ENCODE measurements at places on chromosomes 12 and 14. TPM values are rescaled to one million over a fixed set of nuclear protein-coding genes. Genes with fewer than 3 reads are reported as not detected.

TRIM9 gene
- not detected for total RNA-seq

CCDC175 gene
- total RNA-seq: not detected

CSRP2 gene
- 12.7 TPM for total RNA-seq

GCN1 gene
- total RNA-seq: 101 TPM

LAG3 gene
- 4.1 TPM for total RNA-seq

ACRBP gene
- total RNA-seq: 1.3 TPM

SNRNP35 gene
- 27.9 TPM for total RNA-seq

GLIPR1L1 gene
- not detected for total RNA-seq

GALNT8 gene
- total RNA-seq: not detected

NELL2 gene
- total RNA-seq: 0.62 TPM

IL26 gene
- not detected for total RNA-seq

NTF3 gene
- total RNA-seq: not detected

SAMD15 gene
- 1.1 TPM for total RNA-seq

POTEG gene
- not detected for total RNA-seq

PTCSC3 gene
- not detected for total RNA-seq

KRT5 gene
- total RNA-seq: 0.86 TPM

GNB3 gene
- 9.4 TPM for total RNA-seq

NANOG gene
- not detected for total RNA-seq

TAS2R10 gene
- 0.66 TPM for total RNA-seq

TAS2R8 gene
- total RNA-seq: not detected

TAC3 gene
- total RNA-seq: not detected

LGMN gene
- 62.6 TPM for total RNA-seq

ADIPOR2 gene
- 57.3 TPM for total RNA-seq

MAP1LC3B2 gene
- total RNA-seq: not detected

PLCZ1 gene
- not detected for total RNA-seq

ZNF664 gene
- total RNA-seq: 63.3 TPM

CLEC1A gene
- total RNA-seq: 22.5 TPM

NYNRIN gene
- 42.8 TPM for total RNA-seq

MSRB3 gene
- total RNA-seq: 63.7 TPM

ANKRD52 gene
- total RNA-seq: 66.3 TPM

PDZRN4 gene
- total RNA-seq: not detected

Data from endothelial cell of umbilical vein (primary cell).